ENCODE measurements at places on chromosomes 11 and 22.

GRCh38 chr11:121755906-121756305 is 303.1 kb upstream of the SORL1-AS1 start:
- DNase-seq = no peak

GRCh38 chr22:29339381-29340235 is 24.1 kb upstream of the RASL10A start:
- DNase-seq = no peak

DNA sequence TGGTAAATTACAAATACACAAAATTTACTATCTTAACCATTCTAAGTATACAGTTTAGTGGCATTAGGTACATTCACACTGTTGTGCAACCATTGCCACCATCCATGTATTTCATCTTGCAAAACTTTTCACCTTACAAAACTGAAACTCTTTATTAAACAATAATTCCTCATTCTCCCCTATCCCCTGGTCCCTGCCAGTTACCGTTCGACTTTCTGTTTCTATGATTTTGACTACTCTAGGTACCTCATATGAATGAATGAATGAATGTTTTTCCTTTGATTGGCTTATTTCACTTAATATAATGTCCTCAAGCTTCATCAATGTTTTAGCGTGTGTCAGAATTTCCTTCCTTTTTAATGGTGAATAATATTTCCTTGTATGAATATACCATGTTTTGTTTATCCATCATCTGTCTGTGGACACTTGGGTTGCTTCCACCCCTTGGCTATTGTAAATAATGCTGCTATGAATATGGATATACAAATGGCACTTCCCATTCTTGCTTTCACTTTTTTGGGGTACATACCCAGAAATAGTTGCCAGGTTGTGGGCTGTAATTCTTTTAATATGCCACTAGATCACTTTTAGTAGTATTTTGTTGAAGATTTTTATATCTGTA is 93.0 kb downstream of the UVRAG start:
- DNase-seq = no peak

DNA sequence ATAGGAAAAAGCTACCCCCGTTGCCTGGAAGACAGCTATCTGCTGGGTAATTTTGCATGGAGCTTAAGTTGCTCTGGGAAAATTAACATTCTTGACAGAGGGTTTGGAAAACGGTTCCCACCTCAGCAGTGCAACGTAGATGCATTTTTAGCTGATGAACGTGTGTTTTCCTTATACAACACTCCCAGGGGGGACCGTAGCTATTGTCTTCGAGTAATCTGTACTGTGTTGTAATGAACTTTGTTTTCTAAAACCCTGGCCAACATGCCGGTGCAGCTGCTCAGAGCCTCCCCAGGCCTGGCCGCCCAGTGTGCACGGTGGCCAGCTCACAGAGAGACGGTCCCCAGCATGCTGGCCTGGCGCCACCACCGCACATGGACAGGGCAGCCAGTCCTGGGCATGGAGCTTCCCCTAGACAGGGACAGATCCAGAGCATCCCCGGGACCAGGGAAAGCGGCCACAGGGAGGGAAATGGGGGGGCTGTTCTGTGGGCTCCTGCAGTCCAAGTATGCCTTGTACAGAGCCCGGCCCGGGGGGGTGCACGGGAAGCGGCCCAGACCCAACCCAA is 2.2 kb downstream of the TNNT3 start:
- no peak for DNase-seq

DNA sequence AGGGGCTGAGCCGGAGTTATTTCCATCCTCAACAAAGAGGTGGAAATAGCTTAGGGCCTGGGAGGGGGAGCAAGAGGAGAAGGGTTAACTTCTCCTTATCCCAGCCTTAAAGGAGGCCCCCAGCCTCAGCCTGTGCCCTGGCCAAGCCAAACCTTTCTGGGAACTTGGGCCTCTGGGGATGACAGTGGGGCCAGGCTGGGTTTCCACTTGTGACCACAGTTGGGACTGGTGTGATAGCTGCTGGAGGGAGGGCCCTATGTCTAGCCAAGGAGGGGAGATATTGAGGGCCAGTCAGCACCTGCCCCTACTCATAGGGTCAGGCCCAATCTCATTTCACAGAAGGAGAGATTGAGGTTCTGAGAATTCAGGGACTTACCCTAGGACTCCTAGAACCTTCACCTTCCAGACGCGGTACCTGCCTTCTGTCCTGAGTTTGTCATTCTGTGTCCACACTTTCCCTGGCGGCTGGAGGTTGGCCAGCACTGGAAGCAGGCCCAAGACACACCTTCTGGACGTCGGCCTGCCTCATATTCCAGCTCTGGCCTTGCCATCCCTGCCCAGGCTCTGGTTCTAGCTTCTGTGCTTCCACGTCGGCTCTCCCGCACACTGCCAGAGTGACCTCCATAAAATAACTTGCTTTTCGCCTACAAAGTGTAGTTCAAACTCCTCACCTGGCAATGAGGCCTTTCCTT is 3.1 kb downstream of the RELT start:
- DNase-seq = no peak

GRCh38 chr22:47901911-47902310 is 1139.5 kb downstream of the TBC1D22A start:
- no peak for DNase-seq

DNA sequence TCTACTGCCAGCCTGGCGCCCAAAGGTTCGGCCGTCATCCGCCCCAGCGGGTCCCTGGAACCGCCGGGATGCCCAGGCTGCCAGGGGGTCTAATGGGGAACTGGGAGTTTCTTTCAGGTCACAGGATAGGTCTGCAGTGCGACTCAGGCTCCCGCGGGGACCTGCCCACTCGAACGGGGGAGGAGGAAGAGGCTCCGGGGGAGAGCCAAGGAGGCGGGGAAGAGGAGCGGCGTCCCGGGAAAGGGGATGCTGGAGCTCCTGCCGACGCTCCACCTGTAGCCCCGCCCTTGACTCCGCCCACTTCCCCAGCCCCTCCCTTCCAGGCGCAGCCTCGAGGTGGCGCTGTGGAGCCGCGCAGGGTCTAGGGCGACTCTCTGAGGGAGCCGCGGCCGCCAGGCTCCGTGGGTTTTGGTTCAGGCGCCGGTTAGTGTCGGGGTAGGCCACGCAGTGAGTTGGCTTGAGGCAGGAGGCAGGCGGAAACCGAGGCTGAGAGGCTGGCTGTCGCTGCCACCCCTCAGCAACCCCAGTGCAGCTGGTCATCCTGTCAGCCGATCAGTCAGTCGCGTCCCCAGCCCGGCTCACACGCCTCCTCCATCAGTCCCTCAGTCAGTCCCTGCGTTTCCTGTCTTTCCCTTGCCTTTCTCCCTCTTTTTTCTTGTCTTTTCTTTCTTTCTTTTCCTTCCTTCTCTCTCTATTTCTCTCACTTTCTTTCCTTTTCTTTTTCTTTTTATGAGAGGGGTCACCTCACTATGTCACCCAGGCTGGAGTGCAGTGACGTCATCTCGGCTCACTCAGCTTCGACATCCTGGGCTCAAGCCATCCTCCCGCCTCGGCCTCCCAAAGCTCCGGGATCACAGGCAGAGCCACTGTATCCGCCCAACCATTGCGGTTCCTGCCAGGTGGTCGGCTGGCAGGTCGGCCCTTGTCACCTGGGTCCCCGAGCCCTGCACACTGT is 26.4 kb downstream of the YWHAH start:
- DNase-seq = peak; percentile 43

- peak; percentile 57 for DNase-seq
Measured at GRCh38 chr22:44723801-44724200, 21.8 kb downstream of the PRR5 start.

DNA sequence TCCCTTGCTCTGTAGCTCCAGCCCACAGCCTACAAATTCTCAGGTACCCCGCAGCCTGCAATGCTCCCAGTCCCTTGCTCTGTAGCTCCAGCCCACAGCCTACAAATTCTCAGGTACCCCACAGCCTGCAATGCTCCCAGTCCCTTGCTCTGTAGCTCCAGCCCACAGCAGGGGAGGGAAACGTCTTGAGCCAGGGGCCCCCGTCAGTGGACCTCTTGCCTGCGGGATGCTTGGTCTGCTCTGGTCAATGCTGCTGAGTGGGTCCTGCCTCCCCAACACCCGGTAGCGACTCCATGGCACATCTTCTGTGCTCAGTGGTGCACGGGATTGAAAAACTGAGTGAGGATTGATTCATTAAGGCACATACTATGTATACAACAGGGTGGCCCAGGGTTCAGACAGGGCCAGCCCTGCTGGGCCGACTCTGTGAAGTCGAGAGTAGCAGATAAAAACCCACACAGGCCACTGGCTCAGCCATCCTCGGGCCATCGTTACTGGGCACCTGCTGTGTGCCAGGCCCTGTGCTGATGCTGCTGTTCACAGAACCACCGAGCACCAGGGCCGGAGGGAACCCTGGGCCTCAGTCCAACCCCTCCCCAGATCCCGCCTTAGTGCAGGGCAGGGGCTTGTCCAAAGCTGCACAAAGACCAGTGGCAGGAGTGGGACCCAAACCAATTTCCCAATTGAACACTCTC is 69.7 kb downstream of the MYO7A start:
- no peak for DNase-seq

GRCh38 chr11:17877886-17878285 is 135.0 kb downstream of the SERGEF start:
- DNase-seq = no peak

GRCh38 chr22:23384431-23384830 is 195.7 kb downstream of the IGLL1 start:
- no peak for DNase-seq

DNA sequence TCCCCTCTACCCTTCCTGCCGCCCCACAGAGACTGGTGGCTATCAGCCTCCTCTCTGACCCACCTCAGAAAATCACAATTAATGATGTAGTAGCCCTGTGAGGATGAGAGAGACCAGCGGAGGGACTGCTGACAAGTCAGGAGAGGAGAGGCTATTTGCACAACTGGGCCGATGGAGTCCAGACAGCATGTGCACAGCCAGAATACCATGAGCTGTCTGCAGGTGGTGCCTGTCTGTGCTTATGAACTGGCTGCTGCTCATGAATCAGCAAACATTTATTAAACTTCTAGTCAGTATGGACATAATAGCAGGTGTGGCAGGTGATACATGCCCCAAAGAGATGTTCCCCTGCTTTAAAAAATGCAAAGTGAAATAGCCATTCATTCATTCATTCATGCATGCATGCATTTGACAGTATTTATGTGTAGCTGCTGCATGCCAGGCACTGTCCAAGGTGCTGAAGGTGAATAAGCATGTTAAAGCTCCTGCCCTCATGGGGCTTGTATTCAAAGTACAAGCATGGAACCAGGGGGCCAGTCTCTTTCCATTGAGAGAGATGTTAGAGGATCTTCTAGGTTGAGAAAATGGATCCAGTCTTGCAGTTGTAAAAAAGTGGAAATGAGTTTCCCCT is 141.3 kb downstream of the GRIK4 start:
- peak; percentile 2 for DNase-seq

GRCh38 chr11:113901141-113901540 is 3.5 kb upstream of the HTR3B start:
- DNase-seq = no peak

DNA sequence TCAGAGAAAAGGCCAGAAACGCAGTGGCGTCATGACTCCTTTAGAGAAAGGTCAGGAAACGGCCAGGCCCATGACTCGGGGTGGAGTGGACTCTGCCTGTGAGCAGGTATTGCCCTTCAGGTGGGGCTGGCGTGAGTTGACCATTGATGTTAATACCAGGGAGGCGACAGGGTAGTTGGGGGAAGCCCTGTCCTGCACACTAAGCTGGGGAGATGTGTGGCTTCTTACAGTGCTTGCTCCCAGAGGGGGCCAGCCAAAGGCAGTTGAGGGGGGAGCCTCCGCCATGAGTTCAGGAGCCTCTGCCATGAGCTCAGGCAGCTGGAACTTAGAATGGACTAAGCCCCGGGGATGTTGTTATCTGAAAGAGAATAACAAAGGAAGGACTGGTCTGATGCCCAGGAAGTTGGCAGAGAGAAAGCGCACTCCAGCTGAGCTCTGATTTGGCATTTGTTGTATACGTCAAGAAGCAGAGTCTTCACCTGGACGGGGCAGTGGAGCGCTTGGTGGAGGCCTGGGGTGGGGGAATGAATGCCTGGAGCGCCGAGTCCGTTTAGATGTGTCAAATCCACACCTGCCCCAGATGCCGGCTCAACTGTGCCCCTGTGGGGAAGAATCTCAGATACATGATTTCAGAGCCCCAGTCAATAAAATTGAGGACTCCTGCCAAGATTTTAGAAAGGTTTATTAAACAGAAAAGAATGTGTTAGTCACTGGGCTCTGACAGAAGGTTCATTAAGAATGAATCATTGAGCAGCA is 222.5 kb downstream of the TBC1D22A start:
- peak; percentile 60 for DNase-seq

DNA sequence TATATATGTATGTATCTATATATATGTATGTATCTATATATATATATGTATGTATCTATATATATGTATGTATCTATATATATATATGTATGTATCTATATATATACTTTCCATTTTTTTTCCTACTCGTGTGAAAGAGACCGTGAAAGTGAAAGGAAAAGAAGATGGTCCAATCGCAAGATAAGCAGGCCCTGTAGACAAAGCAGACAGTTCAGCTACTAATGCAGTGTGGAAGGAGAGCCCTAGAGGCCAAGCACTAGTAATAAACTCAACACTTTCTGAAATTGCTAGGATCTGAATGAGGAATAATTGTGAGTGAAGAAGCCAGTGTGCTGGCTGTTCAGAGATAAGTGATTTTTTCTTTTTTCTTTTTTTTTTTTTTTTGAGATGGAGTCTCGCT is 47.2 kb downstream of the MCHR1 start:
- peak; percentile 45 for DNase-seq

- peak; percentile 89 for DNase-seq
Measured at GRCh38 chr11:124898263-124898680, 607 bp upstream of the ROBO4 start.

DNA sequence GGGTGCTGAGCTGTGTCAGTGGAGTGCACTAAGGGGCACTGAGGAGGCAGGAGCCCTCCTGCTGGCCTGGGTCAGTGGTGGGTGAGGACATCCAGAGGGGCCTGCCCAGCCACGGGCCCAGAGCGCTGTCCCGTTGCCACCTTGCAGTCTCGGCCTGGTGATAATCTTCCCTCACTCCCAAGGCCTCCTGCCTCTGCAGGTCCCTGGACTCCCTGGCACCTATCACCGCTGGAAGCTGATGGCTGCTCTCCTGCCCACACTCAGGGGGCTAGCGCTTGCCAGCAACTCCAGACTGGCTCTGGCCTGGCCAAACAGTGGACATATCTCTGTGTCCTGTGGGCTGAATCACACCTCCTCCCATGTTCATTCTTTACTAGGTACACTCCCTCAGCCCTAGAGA is 86.5 kb upstream of the PITPNB start:
- DNase-seq = no peak

DNA sequence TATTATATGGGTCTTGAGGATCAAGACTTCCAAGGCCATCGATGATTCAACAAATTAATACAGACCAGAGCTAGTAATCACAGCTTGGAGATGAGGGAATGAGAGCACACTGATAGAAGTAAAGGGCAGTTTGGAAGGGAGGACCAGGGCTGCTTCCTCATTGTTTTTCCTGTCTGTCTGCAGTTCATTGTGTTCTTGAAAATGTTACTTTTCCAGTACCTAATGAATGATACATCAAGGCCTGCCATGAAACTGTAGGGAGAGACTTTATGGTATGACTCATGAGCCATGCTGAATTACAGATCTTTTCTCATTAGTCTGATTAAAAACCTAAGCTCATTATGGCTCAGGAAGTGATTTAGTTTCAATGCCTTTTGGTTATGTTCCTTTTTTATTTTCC is 855.6 kb downstream of the KCNA4 start:
- peak; percentile 68 for DNase-seq
